ENCODE measurements at places on chromosomes 4 and X.
A peak's percentile ranks its signal among the peaks of the same experiment; 100 is the strongest.

- no peak for DNase-seq
Measured at GRCh38 chrX:22206781-22207180, 65.9 kb upstream of the CBLL2 start.

GRCh38 chr4:80459918-80460473 lies 124.5 kb downstream of the CFAP299 start:
- no peak for DNase-seq

DNA sequence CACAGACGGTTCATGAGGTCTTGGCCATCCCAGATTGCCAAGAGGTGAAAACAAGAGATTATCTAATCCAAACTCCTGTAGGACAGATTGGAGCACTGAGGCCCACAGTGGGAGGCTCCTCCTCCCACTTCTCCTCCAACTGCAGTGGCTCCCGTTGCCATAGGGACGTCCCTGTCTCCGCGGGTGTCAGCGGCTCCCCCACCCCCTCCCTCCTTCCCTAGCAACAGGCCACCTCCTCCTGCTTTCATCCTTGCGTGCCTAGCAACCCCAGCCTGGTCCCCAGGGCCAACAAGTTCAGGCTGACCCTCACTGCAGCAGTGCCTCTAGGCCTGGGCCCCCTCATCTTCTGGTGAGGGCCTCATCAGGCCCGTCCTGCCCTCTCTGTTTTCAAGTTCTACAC lies 6.8 kb upstream of the IQSEC2 start:
- DNase-seq: peak; percentile 39

- no peak for DNase-seq
Measured at GRCh38 chr4:119025916-119026661, 109.5 kb upstream of the MYOZ2 start.

- DNase-seq: no peak
Measured at GRCh38 chrX:56498756-56499155, 64.7 kb upstream of the UBQLN2 start.
